Ureter (tissue), 1 donor: ENCODE measurements at places on chromosomes 1 and 21. TPM values are rescaled to one million over a fixed set of nuclear protein-coding genes. Genes with fewer than 3 reads are reported as not detected.

GRCh38 chr1:6935911-6936690, 150.8 kb downstream of the CAMTA1 start:
- DNase-seq: no peak

Gene BCL2L15
- 8.0 TPM for total RNA-seq

Gene FAM163A
- total RNA-seq: 0.16 TPM

DNA sequence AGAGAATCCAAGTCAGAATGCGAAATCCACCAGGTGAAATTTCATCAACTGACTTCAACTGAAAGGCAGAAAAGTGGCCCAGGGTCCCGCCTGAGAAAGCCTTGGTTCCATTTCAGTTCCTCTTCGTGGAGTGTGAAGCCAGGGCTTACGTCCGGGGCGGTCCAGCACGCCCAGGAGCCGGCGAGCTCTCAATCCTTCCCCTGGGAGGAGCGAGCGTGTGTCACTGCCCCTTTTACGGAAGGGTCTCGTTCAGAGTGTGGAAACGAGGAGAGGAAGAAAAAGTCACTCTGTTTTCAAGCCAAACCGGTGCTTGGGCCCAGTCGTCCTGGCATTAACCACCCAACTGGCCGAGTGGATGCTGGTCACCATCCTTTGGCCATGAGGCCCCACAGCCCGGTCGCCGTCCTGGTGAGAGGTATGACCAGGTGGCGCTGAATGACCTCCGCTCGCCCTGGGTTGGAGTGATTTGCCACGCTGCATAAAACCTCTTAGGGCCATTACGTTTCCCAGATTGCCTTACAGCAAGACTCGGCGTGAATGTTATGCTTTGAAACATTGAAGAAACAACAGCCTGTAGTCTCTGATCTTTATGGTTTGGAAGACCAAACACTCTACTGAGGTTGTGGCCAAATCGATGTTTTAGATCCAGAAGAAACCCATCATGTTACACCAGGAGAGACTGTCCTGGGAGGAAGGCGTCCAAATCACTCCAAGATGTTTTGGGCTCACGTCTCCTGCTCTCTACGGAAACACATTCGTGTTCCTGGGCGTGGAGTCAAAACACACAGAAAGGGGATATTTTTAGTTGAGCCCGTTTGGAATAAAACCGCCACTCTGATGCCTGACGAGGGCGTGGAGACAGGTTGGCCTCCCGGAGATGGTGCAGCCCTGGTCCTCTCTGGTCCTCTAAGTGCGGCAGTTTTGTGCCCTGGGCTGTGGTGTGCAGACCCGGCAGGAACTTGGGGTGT, 93.6 kb upstream of the ACTRT2 start:
- no peak for DNase-seq

Gene NES
- 42.4 TPM for total RNA-seq

DNA sequence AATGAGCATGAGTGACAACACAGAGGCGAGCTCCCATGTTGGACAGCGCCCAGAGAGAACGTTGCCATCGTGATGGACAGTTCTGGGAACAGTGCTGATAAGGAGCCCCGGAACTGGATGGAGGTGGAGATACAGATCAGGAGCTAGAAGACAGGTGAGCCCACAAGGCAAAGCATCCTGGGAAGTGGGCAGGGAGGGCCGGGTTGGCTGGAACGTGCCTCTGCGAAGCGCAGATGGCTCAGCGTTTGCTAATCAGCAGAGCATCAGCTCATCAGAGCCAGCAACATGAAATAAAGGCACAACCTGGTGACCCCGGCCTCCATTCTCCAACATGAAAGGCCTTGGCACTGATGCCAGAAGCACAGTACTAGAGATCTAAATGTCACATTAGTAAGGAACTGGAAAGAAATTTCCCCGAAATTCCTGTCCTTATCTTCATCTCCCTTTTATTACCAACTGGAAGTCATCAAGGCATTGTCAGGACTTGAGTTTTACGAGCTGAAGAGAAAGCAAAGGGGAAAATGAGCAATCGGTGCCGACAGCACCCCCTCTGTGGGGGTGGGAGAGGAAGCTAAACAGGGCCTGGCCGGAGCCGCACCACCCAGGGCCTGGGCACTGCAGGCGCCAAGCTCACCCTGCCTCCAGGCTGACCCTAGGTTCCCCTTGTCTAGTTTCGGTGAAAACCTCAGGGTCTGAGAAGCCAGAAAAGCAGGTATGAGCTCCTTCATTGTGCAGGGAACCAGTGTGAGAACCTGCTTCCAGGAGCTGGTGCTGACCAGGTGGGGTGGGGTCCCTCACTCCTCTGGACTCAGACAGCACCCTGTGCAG, 19.9 kb downstream of the ABCA4 start:
- peak; percentile 67 for DNase-seq

DNA sequence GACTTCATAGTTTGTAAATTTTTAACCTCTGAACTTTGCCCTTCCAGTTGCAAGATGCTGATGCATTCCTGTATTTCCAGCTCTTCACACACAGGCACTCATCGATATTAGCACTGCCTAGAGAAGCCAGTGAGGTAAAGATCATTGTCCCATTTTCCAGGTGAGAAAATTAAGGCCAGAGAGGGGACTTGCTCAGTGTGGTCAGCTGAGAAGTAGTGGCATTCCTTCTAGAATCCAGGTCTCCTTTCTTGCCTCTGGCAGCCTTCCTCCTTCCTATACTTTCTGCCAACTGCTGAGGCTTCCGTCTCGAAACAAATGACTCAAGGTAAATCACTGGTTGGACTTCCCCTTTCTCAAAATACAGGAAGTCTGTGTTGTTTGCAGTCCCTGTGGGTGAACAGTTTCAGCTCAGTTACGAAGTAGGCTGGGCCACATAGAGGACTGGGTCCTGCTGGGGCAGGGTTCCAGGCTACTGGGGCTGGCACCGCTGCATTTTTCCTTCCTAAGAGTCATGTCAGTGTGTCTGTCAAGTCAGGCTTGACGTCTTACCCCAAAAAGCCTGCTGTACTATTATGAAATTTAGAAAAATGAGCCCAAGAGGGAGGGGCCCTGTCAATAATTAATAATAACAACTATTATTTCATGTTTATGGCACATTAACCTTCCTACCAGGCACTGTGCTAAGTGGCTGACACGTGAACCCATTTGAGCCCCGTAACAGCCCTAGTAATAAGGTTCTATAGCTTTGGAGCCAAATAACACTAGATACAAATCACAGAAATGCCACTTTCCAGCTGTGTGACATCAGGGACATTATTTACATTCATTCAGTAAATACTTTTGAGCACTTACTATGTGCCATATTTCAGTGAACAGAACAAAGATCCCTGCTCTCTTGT, 16.6 kb upstream of the RNF19B start:
- peak; percentile 76 for DNase-seq
